Naive thymus-derived CD8-positive, alpha-beta T cell (primary cell): ENCODE measurements at places on chromosomes 1 and 21.
A peak's percentile ranks its signal among the peaks of the same experiment; 100 is the strongest.

DNA sequence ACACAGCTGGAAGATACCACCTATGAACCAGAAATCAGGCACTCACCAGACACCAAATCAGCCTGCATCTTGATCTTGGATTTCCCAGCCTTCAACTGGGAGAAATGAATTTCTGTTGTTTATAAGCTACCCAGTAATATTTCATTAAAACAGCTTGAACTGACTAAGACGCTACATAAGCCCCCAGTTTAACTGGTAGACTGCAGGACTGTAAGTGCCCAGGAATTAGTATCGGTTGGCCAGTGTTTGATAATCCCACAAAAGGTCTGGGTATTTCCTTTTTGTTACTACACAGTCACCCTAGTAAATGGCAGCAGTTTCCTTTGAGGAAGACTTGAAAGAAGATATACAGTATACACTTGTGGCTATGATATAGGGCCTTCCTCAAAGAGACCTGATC, 7.3 kb upstream of the SLC35D1 start:
- no peaks in the 10 kb centered on the region for H3K36me3 ChIP-seq
- H3K4me3 ChIP-seq: no peak overlapping the region
- DNase-seq: no peak
- H3K27ac ChIP-seq: no peak overlapping the region
- peaks cover 1% of the 10 kb centered on the region for H3K27me3 ChIP-seq

- H3K4me1 ChIP-seq: peaks cover 8% of the 10 kb centered on the region
- no peak overlapping the region for H3K27ac ChIP-seq
Observed at GRCh38 chr1:52676249-52676903, 21.8 kb downstream of the COA7 start.

DNA sequence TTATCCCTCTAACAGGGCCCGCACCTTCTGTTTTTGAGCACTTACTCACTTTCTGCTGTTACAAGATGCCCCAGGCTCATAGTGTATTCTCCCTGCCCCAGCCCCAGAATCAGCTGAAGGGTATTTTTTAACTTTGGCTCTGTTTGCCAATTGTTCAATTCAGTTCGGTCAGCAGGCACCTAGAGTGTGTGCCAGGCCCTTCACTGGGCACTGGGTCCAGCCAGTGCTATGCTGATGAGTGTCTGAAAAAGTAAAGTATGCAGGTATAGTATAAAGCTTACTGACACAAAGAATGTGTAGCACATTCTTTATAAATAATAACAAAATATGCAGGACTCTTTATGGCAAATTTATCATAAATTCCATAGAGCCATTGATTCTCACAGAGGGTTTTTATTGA, 35.0 kb downstream of the FHAD1 start:
- no peak for DNase-seq
- peaks cover 7% of the 10 kb centered on the region for H3K27me3 ChIP-seq
- H3K4me1 ChIP-seq: no peaks in the 10 kb centered on the region
- H3K27ac ChIP-seq: no peak overlapping the region

GRCh38 chr1:243254927-243255790, at the start of gene CEP170:
TSS of gene CEP170 (minus strand) at chr1:243255281. CDS start at chr1:243225280, 30,001 bp downstream.
- H3K27ac ChIP-seq: peak within 1 kb of the TSS; percentile 99
- peaks cover 56% of the 10 kb centered on the region for H3K4me1 ChIP-seq
- H3K4me3 ChIP-seq: peak within 1 kb of the TSS; percentile 99
- H3K36me3 ChIP-seq: no peaks in the 10 kb centered on the region
- peak; percentile 88 for DNase-seq
- no peaks in the 10 kb centered on the region for H3K27me3 ChIP-seq

DNA sequence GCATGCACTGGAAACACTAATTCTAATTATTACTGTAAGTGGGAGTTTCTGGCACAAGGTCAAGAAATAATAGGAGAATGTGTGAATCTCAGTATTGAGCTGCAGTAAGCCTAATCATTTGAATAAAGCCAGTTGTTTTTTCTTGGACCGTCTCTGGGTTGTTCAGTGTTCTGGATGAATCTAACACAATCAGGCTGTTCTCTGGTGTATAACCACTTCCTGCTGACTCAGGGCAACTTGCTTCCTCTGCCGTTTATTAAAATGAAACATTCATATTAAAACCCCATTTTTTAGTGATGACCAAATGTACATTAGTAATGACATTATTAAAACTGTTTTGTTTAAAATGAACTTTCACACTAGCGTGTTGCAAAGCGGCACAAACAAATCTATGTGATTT, 273.1 kb upstream of the SNX7 start:
- H3K4me3 ChIP-seq: peak overlapping the region; percentile 24
- H3K4me1 ChIP-seq: peaks cover 7% of the 10 kb centered on the region
- no peak overlapping the region for H3K27ac ChIP-seq
- no peaks in the 10 kb centered on the region for H3K36me3 ChIP-seq

DNA sequence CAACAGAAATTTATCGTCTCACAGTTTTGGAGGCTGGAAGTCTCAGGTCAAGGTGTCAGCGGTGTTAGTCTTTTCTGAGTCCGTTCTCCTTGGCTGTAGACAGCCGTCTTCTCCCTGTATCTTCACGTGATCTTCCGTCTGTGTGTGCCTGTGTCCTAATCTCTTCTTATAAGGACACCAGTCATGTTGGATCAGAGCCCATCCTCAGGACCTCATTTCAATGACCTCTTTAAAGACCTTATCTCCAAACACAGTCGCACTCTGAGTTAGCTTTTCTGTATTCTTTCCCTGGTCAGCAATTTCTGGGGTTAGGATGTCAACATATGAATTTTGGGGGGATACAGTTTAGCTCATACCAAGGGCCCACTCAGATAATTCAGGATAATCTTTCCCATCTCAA, 247.7 kb downstream of the PRDM2 start:
- H3K27ac ChIP-seq: no peak overlapping the region
- peaks cover 22% of the 10 kb centered on the region for H3K27me3 ChIP-seq
- no peak for DNase-seq
- H3K36me3 ChIP-seq: no peaks in the 10 kb centered on the region
- no peak overlapping the region for H3K4me3 ChIP-seq

- H3K4me3 ChIP-seq: no peak overlapping the region
- no peak for DNase-seq
- H3K27me3 ChIP-seq: peaks cover 14% of the 10 kb centered on the region
- H3K36me3 ChIP-seq: peaks cover 14% of the 10 kb centered on the region
- no peaks in the 10 kb centered on the region for H3K4me1 ChIP-seq
Observed at GRCh38 chr21:45050345-45050796, 24.0 kb upstream of the ADARB1 start.

DNA sequence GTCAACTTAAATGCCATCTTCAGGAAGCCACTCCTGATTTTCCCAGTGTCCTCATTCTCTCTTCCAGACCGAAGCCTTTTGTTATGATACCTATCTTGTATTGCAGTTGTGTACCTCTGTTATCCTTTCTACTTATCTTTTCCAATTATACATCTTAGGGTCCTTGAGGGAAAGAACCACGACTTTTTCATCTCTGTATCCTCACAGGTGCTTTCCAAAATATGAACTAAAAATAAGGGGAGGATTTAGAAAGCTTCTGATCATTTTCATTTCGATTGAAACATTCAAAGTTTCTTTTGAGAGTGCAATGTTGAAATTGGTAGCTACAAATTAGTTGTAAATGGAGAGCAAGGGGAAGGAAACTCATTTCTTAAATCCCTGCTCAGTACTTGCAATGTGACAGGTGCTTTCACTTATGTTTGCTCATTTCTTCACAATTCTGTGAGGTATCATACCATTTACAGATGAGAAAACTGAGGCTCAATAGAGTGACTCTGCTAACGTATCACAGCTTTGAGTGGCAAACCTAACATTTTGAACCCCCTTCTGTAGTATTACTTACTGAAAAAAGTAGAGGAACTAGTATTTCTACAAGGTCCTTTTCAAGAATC, 24.2 kb downstream of the SLC19A2 start:
- H3K36me3 ChIP-seq: peaks cover 5% of the 10 kb centered on the region
- peaks cover 19% of the 10 kb centered on the region for H3K4me1 ChIP-seq
- peaks cover 12% of the 10 kb centered on the region for H3K27me3 ChIP-seq
- DNase-seq: no peak
- H3K27ac ChIP-seq: no peak overlapping the region

- no peak overlapping the region for H3K27ac ChIP-seq
- peaks cover 91% of the 10 kb centered on the region for H3K27me3 ChIP-seq
- DNase-seq: no peak
- no peaks in the 10 kb centered on the region for H3K36me3 ChIP-seq
- peak overlapping the region; percentile 56 for H3K4me3 ChIP-seq
Observed at GRCh38 chr1:114152508-114153260, 985 bp downstream of the SYT6 start.

DNA sequence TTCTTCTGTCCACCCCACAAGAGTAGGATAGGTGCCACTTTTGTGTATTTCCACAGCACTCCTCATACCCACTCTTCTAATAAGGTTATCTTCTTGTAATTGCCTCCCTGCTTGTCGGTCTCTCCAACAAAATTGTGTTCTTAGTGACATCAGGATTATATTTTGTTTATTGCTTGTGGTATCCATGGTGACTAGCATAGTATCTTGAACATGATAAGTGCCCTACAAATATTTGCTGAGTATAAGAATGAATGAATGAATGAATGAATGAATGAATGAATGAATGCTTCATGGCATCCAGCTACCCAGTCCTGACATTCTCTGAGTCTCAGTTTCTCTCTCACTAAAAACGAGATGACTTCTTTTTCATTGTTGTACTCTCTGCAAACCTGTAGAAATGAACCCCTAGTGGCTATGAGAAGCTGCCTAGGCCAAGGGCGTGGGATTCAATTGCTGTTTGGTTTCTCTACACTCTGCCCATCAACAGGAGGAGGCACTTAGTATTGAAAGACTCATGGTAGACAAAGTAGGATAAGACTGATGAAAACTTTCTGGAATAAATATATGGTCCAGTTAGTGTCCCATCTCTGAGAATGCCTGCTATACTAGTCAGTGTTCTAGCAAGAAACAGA, 121.0 kb downstream of the TMEM53 start:
- DNase-seq: no peak
- peaks cover 5% of the 10 kb centered on the region for H3K27me3 ChIP-seq
- no peak overlapping the region for H3K4me3 ChIP-seq
- no peaks in the 10 kb centered on the region for H3K36me3 ChIP-seq

GRCh38 chr1:154190550-154190949, 1.4 kb downstream of the TPM3 start:
- no peak overlapping the region for H3K27ac ChIP-seq
- DNase-seq: no peak
- no peaks in the 10 kb centered on the region for H3K36me3 ChIP-seq
- H3K27me3 ChIP-seq: peaks cover 18% of the 10 kb centered on the region
